ENCODE measurements at places on chromosomes 1 and 21.

- DNase-seq: no peak
These were observed 38.7 kb upstream of the GPR157 start for GRCh38 chr1:9167638-9168037.

- DNase-seq: no peak
These were observed 15.7 kb upstream of the PKN2 start for GRCh38 chr1:88668405-88668804.

- no peak for DNase-seq
These were observed 38.9 kb upstream of the ZBTB18 start for GRCh38 chr1:244012202-244012601.

DNA sequence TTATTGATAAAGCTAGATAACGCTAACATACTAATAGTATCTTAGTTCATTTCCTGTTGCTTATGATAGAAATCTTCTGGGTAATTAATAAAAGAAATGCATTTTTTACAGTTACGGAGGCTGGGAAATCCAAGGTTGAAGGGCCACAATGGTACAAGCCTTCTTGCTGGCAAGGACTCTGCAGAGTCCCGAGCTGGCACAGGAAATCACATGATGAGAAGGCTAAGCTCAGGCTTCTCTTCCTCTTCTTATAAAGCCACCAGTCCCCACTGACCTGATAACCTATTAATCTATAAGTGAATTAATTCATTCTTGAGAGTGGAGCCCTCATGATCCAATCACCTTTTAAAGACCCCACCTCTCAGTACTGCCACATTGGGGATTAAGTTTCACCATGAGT lies 82.6 kb downstream of the GPR161 start:
- no peak for DNase-seq

- no peak for DNase-seq
These were observed 15.1 kb downstream of the FAAP20 start for GRCh38 chr1:2179283-2180013.

DNA sequence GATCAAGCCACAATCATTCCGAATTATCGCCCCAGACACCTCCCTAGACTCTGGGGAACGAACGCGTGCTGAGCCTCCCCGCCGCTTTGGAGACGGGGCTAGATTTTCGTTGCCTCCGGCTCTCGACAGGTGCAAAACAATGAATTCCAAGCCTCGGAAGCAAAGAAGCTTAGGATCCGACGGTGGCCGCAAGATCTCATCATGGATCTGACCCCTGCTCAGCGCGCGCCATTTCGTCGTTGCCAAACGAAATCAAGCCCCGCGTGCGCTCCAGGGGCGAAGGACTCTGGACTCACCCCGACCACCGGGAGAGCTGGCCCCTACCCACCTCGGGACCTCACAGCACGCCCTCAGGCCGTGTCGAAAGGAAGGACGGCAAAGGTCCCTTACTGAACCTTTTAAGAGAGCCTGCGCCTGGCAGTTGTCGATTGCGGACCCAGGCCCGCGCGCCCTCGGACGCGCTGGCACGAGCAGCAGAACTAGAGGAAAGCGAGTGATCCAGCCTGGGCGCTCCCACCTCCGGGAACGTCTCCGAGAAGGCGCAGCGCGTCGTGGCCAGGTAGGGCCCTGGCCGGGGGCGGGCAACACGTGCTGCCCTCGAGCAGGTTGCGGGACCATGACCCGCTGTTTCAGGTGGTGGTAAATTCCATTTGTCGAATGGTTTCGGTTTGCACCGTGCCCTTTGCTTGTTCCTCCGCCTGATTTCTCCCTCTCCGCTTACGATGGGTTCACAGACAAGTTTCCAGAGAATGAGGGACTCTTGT lies 1.6 kb upstream of the RUNX3 start:
- DNase-seq: no peak

DNA sequence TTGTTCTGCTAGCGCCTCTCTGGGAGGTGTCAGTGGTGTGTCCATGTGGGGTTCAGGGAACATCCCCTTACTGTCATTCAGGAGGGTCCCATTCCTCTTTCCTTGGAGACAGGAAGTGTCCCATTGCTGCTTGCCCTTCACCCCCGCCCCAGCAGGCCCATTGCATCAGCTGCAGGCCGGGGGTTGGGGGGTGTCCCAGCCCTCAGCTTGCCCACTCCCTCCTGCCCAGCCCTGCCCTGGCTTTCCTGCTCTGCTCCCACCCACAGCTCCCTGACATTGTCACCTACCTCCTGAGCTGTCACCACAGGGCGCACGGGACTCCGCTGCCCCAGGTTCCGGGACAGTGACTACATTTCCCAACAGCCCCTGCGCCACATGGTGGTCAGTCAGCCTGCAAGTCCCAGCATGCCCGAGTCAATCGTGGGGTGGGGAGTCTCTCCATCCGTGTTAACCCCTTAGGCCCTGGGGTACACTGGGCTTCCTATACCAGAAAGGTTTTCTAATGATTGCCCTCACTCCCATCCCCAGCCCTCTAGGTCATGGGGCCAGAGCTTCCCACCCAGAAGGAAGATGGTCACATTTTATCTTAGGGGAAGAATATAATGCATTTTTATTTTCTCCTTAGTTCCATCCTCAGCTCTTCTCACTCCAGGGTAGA lies at the start of gene INPP5B:
Gene INPP5B (minus strand): TSS at position 351 of the 658 bp plus-strand sequence. CDS start 745 bp downstream, outside the sequence.
- peak; percentile 89 for DNase-seq

- DNase-seq: peak; percentile 64
These were observed 13.3 kb downstream of the TGFBR3 start for GRCh38 chr1:91872559-91873081.

DNA sequence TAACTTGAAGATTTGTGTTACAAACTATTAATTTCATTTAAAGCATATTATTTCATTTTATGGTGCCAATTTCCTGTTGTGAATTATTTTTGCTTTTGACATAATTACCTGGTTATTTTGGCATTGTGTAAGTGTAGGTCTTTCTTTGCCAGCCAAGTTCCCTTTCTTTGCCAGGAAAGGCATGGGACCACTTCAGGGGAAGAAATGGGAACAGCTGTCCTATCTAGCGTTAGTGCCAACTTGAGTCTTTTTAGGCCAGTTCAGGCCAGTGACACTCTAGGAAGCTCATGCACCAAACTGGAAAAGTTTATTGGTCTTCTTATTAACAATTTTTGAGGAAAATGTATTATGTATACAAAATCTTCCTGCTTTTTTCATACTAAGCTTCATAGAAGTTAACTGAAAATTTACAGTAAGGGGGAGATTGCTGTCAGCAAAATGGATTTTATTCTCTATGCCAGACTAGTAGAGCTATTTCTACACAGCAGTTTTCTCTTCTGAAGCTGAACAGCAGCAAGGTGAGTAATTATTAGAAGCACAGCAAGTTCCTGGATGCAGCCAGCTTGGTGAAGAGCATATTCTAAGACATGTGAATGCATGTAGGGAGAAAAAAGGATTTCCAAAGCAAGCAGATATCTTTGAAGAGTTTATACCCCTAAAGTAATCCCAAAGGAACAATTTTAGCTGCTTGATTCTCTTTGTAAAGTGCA lies 914.6 kb upstream of the ADGRL4 start:
- no peak for DNase-seq

- DNase-seq: peak; percentile 81
These were observed at the start of gene FNBP1L for GRCh38 chr1:93447481-93448291. Gene FNBP1L (plus strand): TSS chr1:93448118. CDS start chr1:93448282, 164 bp downstream.

- no peak for DNase-seq
These were observed 29.1 kb upstream of the CASZ1 start for GRCh38 chr1:10825592-10825991.

- no peak for DNase-seq
These were observed 1047.6 kb upstream of the ADGRL4 start for GRCh38 chr1:80054129-80054528.

DNA sequence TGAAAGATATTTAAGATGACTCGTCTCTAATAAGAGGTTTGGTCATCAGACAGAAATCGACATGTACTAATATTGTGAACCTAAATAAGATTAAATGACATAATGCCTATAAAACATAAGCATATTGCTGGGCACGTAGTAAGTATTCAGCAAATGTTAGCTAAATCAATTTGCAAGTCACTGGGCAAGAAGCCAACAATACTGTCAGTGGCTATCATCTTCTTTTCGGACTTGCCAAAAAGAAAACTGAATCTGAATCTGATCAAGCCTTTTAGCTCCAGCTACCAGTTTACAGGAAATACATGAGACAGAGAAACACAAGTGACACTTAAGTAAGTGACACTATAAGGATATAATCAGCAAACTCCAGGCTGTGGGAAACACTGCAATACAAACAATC lies 46.0 kb downstream of the RPL5 start:
- DNase-seq: no peak

- DNase-seq: no peak
These were observed 69.6 kb downstream of the AJAP1 start for GRCh38 chr1:4724001-4724400.

- DNase-seq: no peak
These were observed 25.5 kb downstream of the FBXO2 start for GRCh38 chr1:11628767-11629166.

- DNase-seq: no peak
These were observed 53.4 kb upstream of the RPL11 start for GRCh38 chr1:23638188-23638619.

- DNase-seq: no peak
These were observed 185.1 kb downstream of the TM2D1 start for GRCh38 chr1:61539720-61540462.

DNA sequence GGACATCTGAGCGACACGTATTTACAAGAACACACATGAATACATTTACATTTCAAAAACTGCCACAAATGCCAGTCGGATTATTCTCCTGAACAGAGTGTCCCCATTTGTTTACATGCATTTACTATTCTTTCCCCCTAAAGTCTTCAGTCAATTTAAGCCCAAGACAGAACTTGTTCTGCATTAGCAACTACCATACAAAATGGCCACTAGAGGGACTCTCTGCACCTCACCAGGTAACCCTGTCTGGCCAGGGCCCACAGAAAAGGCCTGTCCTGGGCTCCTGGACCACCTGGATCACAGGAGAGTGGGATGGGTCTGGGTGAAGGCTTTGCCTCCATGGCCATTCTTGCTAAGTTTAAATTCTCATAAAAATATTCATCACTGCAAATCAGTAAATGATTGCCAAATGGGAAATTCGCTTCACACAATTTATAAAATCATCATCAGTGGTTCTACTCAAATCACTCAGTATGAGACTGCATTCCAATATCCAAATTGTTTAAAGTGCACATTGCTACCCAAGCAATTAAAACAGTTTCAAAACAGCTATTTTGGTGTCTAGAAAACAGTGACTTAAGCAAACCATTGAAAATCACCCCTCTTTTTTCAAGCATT lies 12.5 kb upstream of the GUCA2A start:
- DNase-seq: peak; percentile 29

DNA sequence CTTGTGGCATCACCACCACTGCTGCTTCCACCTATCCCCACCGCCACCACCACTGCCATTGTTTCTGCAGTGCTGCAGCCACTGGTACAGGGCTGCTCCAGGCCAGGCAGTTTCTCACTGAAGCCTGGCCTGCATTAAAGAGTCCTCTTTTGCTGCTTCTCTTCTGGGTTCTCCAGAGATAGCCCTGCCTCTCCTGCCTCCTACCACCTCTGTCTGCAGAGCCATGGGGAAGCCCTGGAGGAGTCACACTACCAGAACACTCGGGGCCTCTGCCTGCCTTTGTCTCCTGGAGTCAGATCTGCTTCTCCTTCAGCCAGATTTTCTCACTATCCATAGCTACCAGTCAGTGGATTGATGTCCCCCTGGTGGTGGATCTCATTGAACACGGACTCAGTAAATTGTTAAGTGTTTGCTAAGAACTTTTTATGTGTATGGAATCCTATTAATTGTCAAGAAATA lies 37.7 kb upstream of the DDAH1 start:
- DNase-seq: no peak

GRCh38 chr1:171226747-171227370 lies 21.4 kb upstream of the FMO1 start:
- DNase-seq: peak; percentile 37

- no peak for DNase-seq
These were observed 19.4 kb downstream of the CLEC20A start for GRCh38 chr1:178477373-178477772.

GRCh38 chr21:45794027-45794426 lies 150.5 kb downstream of the PCBP3 start:
- no peak for DNase-seq

GRCh38 chr1:239056940-239057339 lies 329.4 kb upstream of the CHRM3 start:
- DNase-seq: no peak

DNA sequence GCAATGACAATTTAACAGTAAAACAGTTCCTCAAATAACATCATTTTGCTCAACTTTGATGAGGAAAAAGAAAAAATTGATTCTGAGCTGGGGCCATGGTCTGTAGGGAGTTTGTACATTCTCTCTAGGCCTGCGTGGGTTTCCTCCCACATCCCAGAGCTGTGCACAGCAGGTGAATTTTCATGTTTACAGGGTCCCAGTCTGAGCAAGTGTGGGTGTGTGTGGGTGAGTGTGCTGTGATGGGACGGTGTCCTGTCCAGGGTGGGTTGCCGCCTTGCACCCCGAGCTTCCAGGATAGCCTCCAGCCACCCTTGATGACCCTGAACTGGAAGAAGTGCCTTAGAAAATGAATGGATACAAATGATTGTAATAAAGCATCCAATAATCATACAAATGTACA lies 75.6 kb upstream of the BCL10 start:
- no peak for DNase-seq

DNA sequence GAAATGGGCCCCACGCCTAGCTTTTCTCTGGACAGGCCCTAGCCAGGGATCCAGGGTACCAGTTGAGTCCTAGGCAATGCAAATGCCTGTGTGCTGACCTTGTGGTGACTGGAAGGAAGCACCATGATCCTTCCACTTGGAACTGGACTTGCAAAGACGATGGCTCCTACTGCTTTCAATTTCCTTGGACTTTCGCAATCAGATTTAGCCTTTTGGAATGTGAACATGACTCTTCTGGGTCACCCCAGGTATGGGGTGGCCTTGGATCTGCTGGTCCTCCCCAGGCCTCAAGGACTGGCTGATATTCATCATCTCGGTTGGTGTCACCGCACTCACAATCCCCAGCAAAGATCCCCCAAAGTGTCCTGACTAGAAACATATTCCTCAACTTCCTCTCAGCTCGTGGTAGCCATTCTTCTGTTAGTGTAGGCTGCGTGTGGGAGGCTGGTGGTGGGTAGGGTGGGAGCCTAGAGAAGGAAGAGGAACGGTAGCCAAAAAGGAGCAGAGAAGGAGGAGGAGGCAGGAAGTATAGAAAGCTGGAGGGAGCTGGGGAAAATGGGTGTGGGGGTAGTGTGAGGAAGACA lies 130.5 kb downstream of the PPIAL4G start:
- DNase-seq: no peak

GRCh38 chr1:192376374-192376773 lies 59.6 kb downstream of the RGS21 start:
- no peak for DNase-seq

- DNase-seq: no peak
These were observed 15.0 kb upstream of the TTC22 start for GRCh38 chr1:54816130-54816529.

All from activated CD4-positive, alpha-beta T cell treated with anti-CD3 and anti-CD28 coated beads for 36 hours (primary cell).